ENCODE measurements at places on chromosomes 3 and 15.
A peak's percentile ranks its signal among the peaks of the same experiment; 100 is the strongest.

GRCh38 chr3:176274161-176274560, 923.1 kb downstream of the TBL1XR1 start:
- no peak for DNase-seq

- DNase-seq, result no peak
These were observed 42.0 kb upstream of the CHRM5 start for GRCh38 chr15:33926260-33926659.

GRCh38 chr3:121418182-121418581, 127.6 kb downstream of the POLQ start:
- no peak for DNase-seq

GRCh38 chr15:66852064-66852905, 150.2 kb downstream of the SMAD6 start:
- peak; percentile 56 for DNase-seq

- DNase-seq, result no peak
These were observed 34.5 kb downstream of the TGFBR2 start for GRCh38 chr3:30640851-30641250.

DNA sequence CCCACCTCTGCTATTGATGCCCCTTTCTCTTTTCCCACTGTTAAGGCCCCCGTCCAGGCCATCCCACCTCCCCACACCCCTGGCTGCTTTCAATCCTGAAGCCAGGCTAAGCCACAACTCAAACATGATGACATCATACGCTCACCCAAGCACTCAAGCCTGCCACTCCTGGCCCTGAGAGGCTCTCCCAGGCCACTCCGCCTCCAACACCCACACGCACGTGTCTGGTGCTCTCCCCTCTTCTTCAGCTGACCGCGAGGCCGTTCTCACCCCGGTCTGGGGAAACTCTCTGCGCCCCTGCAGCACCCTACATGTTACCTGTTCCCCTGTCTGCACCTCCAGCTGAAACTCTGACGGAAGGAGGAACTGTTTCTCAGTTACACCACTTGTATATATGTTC, 6.2 kb downstream of the ZXDC start:
- DNase-seq, result peak; percentile 54

DNA sequence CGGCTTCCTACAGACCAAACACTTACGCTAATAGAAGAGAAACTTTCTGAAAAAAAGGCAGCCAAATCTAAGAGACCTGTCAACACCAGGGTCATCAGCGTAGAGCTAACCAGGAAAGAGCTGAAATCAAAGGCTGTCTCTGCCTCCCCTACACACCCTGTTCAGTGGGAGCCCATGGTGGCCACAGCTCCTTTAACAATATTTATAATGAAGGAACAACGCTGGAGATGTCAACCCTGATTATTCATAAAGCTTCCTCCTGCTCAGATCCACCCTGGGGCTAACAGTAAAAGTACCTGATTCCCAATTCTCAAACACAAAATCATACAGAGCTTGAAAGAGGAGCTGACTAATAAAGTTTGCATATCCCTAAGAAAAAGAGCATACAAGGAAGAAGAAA, 133.7 kb downstream of the ANXA2 start:
- DNase-seq, result no peak

GRCh38 chr3:59430341-59430740, 380.5 kb upstream of the CFAP20DC start:
- no peak for DNase-seq

DNA sequence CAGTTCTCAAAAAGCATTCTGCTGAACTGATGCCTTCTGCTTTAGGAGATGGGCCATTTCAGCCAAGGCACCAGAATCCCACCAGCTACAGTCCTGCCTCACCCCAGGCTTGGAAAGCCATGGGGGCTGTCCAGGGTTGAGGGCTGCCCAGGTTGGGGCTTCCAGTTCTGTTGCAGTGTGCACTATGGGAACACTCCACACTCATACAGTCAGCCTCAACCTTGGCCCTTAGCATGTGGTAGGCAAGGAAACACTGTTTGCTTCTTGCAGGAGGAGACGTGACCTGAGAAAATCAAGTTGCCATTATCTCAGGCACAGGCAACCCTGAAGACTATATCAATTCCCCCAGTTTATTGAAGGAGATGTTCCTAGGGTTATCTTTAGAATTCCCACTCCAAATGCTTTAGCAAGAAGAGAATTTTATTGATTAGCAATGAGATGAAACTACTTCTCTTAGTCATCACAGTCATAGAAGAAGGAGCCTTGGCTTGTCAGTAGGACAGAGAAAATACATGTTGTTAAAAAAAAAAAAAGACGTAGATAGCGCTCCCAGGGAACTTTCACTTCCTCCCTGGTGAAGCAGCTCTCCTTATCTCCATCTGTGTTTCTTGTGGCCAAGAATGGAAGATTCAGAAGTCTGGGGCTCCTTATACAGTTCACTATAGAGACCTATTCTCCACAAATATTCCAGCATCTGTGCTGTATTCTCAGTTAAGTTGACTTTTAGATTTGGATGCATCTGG, 38.3 kb upstream of the IL12A start:
- DNase-seq, result no peak

- no peak for DNase-seq
These were observed 282.8 kb upstream of the ALCAM start for GRCh38 chr3:105083945-105084344.

- no peak for DNase-seq
These were observed 6.0 kb downstream of the CTSH start for GRCh38 chr15:78938658-78939488.

DNA sequence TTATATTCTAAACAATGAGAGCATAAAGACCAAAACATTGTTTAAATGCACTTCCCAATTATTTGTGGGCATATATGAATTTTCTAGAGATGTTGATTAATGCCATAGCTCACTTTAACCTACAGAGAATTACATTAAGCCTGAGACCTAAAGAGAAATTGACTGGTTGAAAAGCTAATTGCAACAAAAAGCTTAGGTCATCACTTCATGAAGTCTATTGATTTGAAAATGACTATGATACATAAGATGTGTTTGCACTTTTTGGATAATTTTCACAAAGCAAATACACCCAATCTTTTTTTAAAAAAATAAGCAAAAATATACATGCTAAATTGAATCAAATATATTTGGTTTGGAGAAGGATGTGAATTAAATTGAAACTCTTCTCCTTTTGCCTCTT, 532.8 kb upstream of the GOLIM4 start:
- no peak for DNase-seq

DNA sequence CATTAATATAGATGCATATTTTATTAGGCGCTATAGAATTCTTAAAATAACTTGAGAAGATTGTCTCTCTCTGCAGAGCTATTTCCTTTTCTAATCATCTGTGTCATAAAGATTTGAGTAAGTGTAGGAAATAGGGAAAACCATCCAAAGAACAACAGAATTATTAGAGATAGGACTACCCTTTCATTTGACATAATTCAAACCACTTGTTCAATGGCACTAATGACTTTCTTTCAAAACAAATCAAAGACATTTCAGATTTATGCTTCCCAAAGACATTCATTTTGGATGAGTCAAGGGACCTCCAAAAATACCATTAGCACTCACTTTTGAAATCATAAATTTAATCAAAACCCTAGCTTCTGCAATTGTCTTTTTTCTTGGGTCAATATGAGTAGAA, 29.5 kb downstream of the PRICKLE2 start:
- DNase-seq, result no peak

DNA sequence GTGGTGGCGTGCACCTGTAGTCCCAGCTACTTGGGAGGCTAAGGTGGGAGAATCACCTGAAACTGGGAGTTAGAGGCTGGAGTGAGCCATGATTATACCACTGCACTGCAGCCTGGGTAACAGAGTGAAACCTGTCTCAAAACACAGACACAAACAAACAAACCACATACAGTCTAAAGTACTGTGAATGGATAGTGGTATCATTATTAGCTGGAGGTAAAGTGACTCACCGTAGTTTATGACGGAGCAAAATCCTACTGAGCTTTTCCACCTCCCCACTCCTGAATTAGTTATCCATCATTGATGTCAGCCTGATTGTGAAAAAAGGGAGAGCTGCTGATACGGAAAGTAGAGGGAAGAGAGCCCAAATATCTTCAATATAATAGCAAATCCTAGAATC, 3.2 kb upstream of the CNOT10 start:
- DNase-seq, result no peak

- DNase-seq, result peak; percentile 44
These were observed 69.2 kb downstream of the PLXNA1 start for GRCh38 chr3:127052121-127052561.
